ENCODE measurements at places on chromosomes 16 and 17. TPM values are rescaled to one million over a fixed set of nuclear protein-coding genes. Genes with fewer than 3 reads are reported as not detected.

The ITGAX gene
- total RNA-seq, result 26.4 TPM

The CCL23 gene
- total RNA-seq, result not detected

The USP36 gene
- total RNA-seq, result 94.3 TPM

The MT1A gene
- not detected for total RNA-seq

The IL32 gene
- total RNA-seq, result 2,425 TPM

The GFAP gene
- total RNA-seq, result not detected

GRCh38 chr17:17055286-17056155 is 13.3 kb downstream of the MPRIP start:
- H3K27me3 ChIP-seq, result no peaks in the 10 kb centered on the region
- DNase-seq, result no peak
- H3K4me1 ChIP-seq, result peaks cover 21% of the 10 kb centered on the region
- no peak overlapping the region for H3K4me3 ChIP-seq
- no peak overlapping the region for H3K27ac ChIP-seq

The SYNGR3 gene
- total RNA-seq, result 2.2 TPM

DNA sequence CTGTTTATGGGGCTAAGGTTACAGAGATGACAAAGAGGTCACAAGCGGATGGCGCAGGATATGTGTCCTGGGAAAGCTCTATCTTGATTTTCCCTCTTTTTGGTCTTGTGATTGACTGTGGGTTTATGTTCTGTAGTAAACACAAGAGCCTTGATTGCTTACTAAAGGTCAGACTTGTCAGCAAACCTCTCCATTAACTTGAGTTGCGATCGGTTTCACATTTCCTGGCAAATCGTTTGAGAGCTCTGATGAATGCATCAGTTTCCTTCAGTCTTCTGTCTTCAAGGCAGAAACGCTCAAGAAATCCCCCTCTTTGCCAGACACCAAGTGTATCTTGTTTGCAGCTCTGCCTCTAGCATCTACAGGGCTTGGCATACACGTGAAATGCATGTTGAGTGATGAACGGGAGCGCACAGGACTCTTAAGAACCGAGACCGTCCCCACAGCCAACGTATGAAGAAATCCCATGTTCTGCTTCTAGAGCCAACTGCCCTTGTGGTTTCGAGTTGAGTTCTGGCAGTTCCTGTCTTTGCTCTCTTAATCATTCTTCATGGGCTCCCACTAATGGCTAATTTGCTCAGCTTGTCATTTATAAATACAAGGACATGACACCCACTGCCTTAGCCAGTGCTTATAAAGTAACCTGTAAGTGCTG is 143.3 kb downstream of the PITPNC1 start:
- H3K4me3 ChIP-seq, result peak overlapping the region; percentile 1
- peaks cover 25% of the 10 kb centered on the region for H3K4me1 ChIP-seq
- no peaks in the 10 kb centered on the region for H3K27me3 ChIP-seq
- DNase-seq, result no peak
- H3K36me3 ChIP-seq, result peaks cover 20% of the 10 kb centered on the region

GRCh38 chr17:57422574-57423164 is 166.3 kb downstream of the MSI2 start:
- peaks cover 8% of the 10 kb centered on the region for H3K4me1 ChIP-seq
- no peaks in the 10 kb centered on the region for H3K27me3 ChIP-seq
- H3K36me3 ChIP-seq, result peaks cover 20% of the 10 kb centered on the region
- DNase-seq, result no peak

The PRR35 gene
- total RNA-seq, result not detected

The CENPN gene
- total RNA-seq, result 39.4 TPM

DNA sequence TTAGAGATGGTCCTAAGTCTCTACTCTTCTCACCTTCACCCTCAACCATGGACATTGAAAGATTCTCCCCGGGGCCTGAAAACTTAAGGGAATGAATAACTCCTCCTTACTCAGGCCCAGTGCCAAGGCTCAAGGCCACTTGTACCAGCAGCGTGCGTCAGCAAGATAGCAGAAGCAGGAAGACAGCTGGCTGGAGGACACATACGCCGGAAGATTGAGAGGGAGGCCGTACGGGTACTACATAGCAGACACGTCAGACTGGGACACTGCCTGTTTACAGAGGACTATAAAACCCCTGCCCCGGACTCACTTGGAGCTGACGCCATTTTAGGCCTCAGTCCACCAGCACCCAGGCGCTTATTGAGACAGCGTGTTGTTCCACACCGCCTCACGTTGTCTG is 75.8 kb upstream of the MED13 start:
- peaks cover 27% of the 10 kb centered on the region for H3K27me3 ChIP-seq
- H3K4me3 ChIP-seq, result no peak overlapping the region
- DNase-seq, result no peak
- H3K27ac ChIP-seq, result no peak overlapping the region
- peaks cover 1% of the 10 kb centered on the region for H3K36me3 ChIP-seq

DNA sequence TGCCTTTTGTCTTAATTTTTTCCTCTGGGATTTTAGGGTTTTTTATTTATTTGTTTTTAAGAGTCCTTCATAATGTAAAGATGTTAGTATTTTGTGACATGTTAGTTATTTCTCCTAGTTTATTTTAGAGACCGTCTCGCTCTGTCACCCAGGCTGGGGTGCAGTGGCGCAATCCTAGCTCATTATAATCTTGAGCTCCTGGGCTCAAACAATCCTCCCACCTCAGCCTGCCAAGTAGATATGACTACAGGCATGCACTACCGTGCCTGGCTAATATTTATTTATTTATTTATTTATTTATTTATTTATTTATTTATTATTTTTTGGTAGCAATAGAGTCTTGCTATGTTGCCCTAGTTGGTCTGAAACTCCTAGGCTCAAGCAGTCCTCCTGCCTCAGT is 37.4 kb upstream of the ARHGAP17 start:
- no peaks in the 10 kb centered on the region for H3K36me3 ChIP-seq
- H3K4me3 ChIP-seq, result peak overlapping the region; percentile 67

GRCh38 chr16:30060836-30061554 is 4.6 kb upstream of the ALDOA start:
- H3K27me3 ChIP-seq, result no peaks in the 10 kb centered on the region
- DNase-seq, result no peak
- H3K36me3 ChIP-seq, result peaks cover 5% of the 10 kb centered on the region
- peaks cover 3% of the 10 kb centered on the region for H3K4me1 ChIP-seq

The KRTAP1-5 gene
- total RNA-seq, result not detected

The SLFN13 gene
- 77.5 TPM for total RNA-seq

DNA sequence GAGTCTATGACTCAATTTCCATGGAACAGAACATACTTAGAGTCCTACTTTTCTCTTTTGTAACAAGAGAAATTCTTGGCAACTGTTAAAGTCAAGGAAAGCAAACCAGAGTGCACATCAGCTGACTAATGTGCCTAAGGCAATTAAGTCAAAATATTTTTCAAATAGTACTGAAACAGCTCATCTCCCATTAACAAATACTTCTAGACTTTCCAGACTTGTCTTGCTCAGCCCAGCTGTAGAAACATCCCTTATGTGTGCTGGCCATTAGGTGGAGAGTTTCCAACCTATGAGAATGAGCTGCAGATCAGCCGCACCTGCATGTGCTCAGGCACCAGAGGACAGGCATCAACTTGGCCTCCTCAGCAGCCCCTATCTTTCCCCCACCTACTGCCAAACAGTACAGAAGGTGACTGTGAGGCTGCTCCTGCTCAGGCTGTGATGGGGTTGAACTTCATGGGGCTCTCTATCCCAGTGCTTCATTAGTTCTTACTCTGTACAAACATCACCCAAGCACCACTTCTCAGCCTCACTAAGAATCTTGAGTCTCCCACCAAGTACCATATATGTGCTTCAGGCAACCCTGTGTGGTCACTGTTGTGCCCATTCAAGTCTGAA is 32.2 kb downstream of the TEX2 start:
- no peak overlapping the region for H3K27ac ChIP-seq
- H3K36me3 ChIP-seq, result peaks cover 4% of the 10 kb centered on the region
- peaks cover 3% of the 10 kb centered on the region for H3K4me1 ChIP-seq
- no peaks in the 10 kb centered on the region for H3K27me3 ChIP-seq

The KRT39 gene
- total RNA-seq, result not detected

The MSL1 gene
- total RNA-seq, result 107 TPM

GRCh38 chr16:77227745-77228144 is 28.5 kb downstream of the SYCE1L start:
- no peak for DNase-seq
- H3K4me1 ChIP-seq, result peaks cover 4% of the 10 kb centered on the region
- no peaks in the 10 kb centered on the region for H3K36me3 ChIP-seq
- no peak overlapping the region for H3K4me3 ChIP-seq

The ALDOA gene
- total RNA-seq, result 1,632 TPM

- H3K36me3 ChIP-seq, result peaks cover 13% of the 10 kb centered on the region
- DNase-seq, result peak; percentile 47
Observed at GRCh38 chr17:64320613-64321553, 57.8 kb upstream of the TEX2 start.

DNA sequence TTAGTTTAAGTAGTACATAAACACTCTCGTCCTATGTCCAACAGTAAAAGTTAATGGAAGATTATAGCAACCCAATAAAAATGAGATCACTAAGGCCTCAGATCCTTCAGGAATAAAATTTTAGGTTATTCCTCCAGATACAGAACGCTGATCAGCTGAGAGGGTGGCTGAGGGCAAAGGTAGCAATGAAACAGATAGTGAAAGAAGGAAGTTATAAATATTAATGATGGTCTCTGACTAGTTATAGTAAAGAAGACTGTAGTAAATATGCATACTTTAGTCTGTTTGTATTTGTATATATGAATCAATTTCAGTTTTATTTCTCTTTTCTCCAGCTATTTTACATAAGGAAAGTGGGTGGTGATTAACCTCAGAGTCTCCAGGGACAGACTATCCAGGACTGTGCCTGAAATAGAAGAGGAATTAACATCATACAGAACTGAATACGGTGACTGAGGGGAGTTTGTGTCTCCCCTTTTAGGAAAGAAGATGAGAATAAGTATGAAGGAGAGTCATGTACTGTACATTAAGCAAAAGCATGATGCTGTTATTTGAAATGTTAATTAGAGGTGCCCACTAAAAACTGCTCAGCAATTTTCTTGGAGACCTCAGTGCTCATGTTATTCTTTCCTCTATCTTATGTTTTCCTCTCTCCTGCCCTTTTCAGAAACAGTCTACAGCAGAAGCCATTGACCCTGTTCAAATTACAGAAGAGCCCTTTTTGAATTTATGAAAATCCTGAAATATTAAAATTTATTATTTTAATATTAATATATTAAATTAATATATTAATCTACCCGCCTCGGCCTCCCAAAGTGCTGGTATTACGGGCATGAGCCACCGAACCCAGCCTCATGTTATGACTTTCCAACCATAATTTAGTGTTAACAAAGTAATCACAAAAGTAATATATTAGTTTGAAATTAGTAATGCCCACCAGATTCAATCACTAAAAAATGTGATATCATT is 36.5 kb upstream of the DHRS7B start:
- peaks cover 1% of the 10 kb centered on the region for H3K4me1 ChIP-seq
- H3K27me3 ChIP-seq, result peaks cover 4% of the 10 kb centered on the region
- H3K27ac ChIP-seq, result no peak overlapping the region
- no peak overlapping the region for H3K4me3 ChIP-seq

The UBFD1 gene
- total RNA-seq, result 43.3 TPM

All from activated naive CD8-positive, alpha-beta T cell treated with anti-CD3 and anti-CD28 coated beads, Interleukin-2, amount 10 ng/mL, durations not matched to agents 7 days and 5 days (primary cell).